Activated CD4-positive, alpha-beta memory T cell treated with anti-CD3 and anti-CD28 coated beads, Interleukin-2, amount 10 ng/mL, durations not matched to agents 7 days and 5 days (primary cell): ENCODE measurements at places on chromosomes 13 and 19. TPM values are rescaled to one million over a fixed set of nuclear protein-coding genes. Genes with fewer than 3 reads are reported as not detected.

DNA sequence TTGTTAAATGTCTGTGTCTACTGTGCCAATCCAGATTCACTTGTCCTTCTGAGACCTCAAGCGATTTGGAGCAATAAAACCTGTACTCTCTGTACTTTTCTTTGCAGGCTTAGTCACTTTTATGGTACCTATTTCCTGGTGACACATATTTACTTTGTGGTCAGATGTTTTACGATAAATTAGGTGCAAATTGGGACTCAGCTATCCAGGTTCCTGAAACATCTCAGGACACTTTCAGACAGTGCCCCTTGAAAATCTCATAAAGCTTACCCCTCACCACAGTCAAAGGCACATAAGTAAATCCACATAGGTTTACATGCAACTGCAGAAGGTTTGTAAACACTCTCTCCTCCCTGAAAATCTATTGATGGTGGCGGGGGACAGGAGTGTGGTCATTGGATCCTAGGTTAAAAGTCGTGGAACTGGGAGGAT, 438.8 kb downstream of the EFNB2 start:
- H3K4me1 ChIP-seq, result no peaks in the 10 kb centered on the region
- H3K27ac ChIP-seq, result no peak overlapping the region
- H3K27me3 ChIP-seq, result no peaks in the 10 kb centered on the region
- no peak overlapping the region for H3K4me3 ChIP-seq

The KIR2DL1 gene
- not detected for total RNA-seq

The COX6B2 gene
- total RNA-seq, result 2.0 TPM

The SH2D3A gene
- total RNA-seq, result 28.1 TPM

GRCh38 chr19:16977306-16977705, 49.3 kb downstream of the CPAMD8 start:
- H3K4me1 ChIP-seq, result no peaks in the 10 kb centered on the region
- no peaks in the 10 kb centered on the region for H3K27me3 ChIP-seq
- H3K4me3 ChIP-seq, result no peak overlapping the region
- no peaks in the 10 kb centered on the region for H3K36me3 ChIP-seq

The IFNL1 gene
- 0.43 TPM for total RNA-seq

- H3K27ac ChIP-seq, result no peak overlapping the region
- H3K4me1 ChIP-seq, result peaks cover 26% of the 10 kb centered on the region
- peaks cover 33% of the 10 kb centered on the region for H3K36me3 ChIP-seq
- no peaks in the 10 kb centered on the region for H3K27me3 ChIP-seq
These were observed 19.0 kb upstream of the GPI start for GRCh38 chr19:34345947-34346351.

The ZNF724 gene
- total RNA-seq, result 10.9 TPM

The ZNF546 gene
- total RNA-seq, result 7.5 TPM

- no peak for DNase-seq
- no peaks in the 10 kb centered on the region for H3K4me1 ChIP-seq
- no peak overlapping the region for H3K4me3 ChIP-seq
- H3K36me3 ChIP-seq, result no peaks in the 10 kb centered on the region
- no peak overlapping the region for H3K27ac ChIP-seq
These were observed 44.1 kb upstream of the RFXAP start for GRCh38 chr13:36774931-36775330.

The APLP1 gene
- total RNA-seq, result 0.76 TPM

GRCh38 chr13:25930653-25931052, 121.2 kb downstream of the SHISA2 start:
- H3K27me3 ChIP-seq, result no peaks in the 10 kb centered on the region
- H3K36me3 ChIP-seq, result no peaks in the 10 kb centered on the region
- no peak overlapping the region for H3K4me3 ChIP-seq
- no peak for DNase-seq
- no peaks in the 10 kb centered on the region for H3K4me1 ChIP-seq
- no peak overlapping the region for H3K27ac ChIP-seq

GRCh38 chr19:13884726-13885591, 8.0 kb downstream of the NANOS3 start:
- peaks cover 42% of the 10 kb centered on the region for H3K4me1 ChIP-seq
- no peak for DNase-seq
- no peak overlapping the region for H3K4me3 ChIP-seq
- H3K36me3 ChIP-seq, result no peaks in the 10 kb centered on the region
- H3K27ac ChIP-seq, result no peak overlapping the region

DNA sequence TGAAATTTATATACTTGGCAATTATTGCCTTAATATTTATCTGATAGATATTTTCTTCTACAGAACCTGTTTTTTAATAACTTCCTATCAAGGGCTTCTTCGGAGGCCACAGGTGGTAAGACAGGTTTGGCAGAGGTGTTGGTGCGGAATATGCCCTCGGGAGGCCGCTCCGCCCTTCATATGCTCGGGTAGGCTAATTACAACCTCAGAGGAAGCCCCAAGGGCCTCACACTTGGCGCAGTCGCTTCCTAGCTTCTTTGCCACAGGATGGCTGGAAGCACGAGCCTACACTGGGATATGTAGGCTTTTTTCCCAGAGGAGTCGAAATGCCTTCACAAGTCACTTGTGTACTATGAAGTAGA, 68.8 kb downstream of the LMO7 start:
- peaks cover 12% of the 10 kb centered on the region for H3K4me1 ChIP-seq
- H3K36me3 ChIP-seq, result no peaks in the 10 kb centered on the region
- H3K27me3 ChIP-seq, result no peaks in the 10 kb centered on the region
- DNase-seq, result no peak

The KATNAL1 gene
- total RNA-seq, result 27.8 TPM

The KIR2DL4 gene
- total RNA-seq, result not detected

DNA sequence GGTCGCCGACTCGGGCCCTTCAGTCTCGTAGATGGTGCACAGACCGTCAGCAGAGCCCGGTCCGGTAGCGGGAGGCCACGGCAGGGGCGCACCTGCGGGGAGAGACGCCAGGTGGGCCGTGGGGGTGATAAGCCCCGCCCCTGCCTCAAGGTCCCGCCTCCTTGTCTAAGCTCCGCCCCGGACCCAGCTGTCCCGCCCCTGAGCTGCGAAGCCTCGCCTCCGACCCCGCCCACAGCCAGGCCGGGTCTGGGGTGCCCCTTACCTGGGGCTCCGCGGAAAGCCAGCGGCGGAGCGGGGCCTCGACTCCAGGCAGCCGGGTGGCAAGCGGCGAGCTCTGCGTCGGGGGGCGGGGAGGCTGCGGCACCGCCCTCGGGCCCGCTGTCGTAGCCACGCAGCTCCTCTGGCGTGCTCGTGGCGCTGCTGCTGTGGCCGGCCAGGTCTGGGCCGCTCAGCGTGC, 4.7 kb downstream of the PRR36 start:
- H3K27me3 ChIP-seq, result peaks cover 49% of the 10 kb centered on the region
- DNase-seq, result peak; percentile 75
- H3K27ac ChIP-seq, result no peak overlapping the region
- peak overlapping the region; percentile 52 for H3K4me3 ChIP-seq

The PRKCG gene
- total RNA-seq, result not detected

The NLRP9 gene
- not detected for total RNA-seq

- H3K36me3 ChIP-seq, result no peaks in the 10 kb centered on the region
- H3K27ac ChIP-seq, result no peak overlapping the region
- no peak overlapping the region for H3K4me3 ChIP-seq
- no peaks in the 10 kb centered on the region for H3K4me1 ChIP-seq
- DNase-seq, result no peak
These were observed 31.7 kb upstream of the FXYD3 start for GRCh38 chr19:35083691-35084508.

The ZNF610 gene
- 1.2 TPM for total RNA-seq

GRCh38 chr13:52344108-52344507, 61.9 kb downstream of the THSD1 start:
- peaks cover 6% of the 10 kb centered on the region for H3K4me1 ChIP-seq
- H3K4me3 ChIP-seq, result no peak overlapping the region
- DNase-seq, result no peak
- no peaks in the 10 kb centered on the region for H3K36me3 ChIP-seq
- peaks cover 6% of the 10 kb centered on the region for H3K27me3 ChIP-seq
- H3K27ac ChIP-seq, result no peak overlapping the region
